Stimulated activated CD4-positive, alpha-beta T cell treated with anti-CD3 and anti-CD28 coated beads, Interleukin-1b, Interleukin-23, amount 100 ng/mL, for 48 hours (primary cell): ENCODE measurements at places on chromosomes 11 and 22.

DNA sequence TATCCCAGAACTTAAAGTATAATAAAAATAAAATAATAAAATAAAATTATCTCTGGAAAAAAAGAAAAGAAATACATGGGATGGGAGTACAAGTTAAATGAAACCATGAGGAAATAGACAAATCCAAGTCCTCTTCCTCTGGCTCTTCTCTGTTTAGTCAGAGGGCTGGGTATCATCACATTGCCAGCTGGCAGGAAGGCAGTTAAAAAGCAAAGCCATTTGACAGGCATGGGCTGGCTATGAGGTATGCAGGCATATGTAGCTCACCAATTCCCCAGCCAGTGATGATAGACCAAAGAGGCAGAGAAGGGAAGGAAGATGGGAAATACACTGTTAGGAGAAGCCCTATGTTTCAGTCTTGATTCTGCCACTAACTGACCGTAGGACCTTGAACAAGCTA is 6.5 kb downstream of the LYVE1 start:
- DNase-seq = no peak

DNA sequence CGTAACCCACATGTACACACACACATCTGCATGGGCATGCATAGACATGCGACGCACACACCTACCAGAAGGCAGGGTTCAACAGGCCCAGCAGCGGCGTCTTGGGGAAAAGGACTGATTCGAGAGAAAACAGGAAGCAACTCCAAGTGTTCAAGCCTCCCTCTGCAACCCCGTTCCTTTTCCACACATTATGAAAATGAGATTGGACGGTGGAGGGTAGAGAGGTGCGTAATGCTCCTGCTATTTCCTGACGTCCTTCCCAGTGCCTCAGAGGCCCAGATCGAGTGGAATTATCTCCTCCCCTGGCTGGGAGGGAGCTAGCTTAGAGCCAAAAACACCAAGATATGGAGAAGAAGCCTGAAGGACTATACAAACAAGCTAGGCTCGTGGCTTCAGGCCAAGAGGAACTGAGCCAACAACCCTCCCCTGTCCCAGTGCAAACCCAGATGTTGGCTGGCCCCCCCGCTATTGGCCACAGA is 289.2 kb downstream of the MN1 start:
- no peak for DNase-seq

DNA sequence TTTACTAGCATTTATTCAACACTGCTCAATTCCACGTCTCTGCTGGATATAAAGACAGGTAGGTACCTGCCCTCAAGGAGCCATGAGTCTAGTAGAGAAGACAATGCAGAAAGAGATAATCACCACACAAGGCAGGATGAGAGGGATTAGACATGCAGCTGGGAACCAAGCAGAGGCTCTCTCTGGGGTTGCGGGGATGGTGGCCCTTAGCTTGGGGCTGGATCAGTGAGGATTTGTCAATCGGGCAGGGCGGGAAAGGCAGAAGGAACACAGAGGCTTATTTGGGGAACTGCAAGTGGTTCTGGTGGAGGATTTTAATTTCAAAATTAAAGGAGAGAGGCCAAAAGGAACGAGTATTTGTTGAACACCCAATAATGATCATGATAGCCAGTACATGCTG is 8.5 kb upstream of the DMC1 start:
- no peak for DNase-seq

DNA sequence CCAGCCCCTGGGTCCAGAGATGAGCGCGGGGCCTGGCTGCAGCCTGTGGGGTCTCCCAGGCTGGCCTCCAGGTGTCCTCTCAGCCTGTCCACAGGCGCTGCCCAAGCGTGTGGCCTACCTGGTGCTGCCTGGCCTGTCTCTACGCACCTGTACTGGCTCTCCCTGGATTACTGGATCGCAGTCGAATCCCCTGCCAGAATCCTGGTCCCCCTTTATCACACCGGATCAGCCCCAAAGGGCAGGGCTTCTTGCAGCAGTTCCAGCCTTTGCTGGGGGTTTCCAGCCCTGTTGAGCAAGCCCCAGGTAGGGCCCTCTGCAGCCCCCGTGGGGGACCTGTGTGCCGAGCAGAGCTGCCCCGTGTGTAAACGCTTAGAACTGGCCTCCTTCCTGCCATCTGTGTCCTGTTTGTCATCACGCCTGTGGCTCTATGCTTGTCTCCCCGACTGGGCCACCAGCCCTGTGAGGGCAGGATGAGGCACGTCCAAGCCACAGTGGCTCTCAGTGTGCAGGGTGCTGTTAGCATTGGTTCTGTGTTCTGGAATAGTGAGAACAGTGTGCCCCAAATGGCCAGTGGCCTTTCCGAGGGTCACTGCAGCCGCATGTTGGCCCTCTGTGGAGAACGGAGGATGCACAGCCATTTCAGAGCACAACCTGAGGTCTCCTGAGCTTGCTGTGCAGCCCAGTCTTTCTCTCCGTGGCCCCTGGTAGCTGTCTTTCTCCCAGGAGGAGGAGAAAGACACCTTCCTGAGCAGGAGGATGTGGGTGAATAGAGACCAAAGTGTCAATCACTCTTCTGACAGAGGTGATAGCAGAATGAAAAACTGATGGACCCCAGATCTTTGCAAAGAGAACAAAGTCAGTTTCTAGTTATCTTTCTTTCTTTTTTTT is 13.9 kb upstream of the TXNRD2 start:
- no peak for DNase-seq

DNA sequence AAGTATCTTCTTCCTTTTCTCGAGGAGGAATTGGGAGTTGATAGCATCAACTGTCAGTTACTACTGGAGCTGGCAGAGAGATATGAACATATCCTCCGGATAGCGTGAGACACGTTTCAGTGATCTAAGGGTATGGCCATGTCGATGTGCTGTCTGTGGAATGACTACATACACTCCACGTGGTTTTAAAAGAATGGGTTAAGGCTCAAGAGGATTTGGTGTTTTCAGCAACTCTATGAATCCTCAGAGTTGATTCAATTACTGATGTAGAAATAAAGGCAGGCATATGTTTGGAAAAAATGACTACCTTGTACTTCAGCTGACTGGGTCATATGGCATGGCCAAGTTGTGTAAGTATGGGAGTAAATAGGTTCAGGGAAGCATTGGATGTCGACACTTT is 22.9 kb downstream of the MMP13 start:
- no peak for DNase-seq

GRCh38 chr11:70594031-70594430 is 195.7 kb downstream of the CTTN start:
- DNase-seq = no peak

GRCh38 chr11:20926799-20927540 is 257.6 kb downstream of the NELL1 start:
- no peak for DNase-seq
